ENCODE measurements at places on chromosomes 7 and 10.
A peak's percentile ranks its signal among the peaks of the same experiment; 100 is the strongest.

DNA sequence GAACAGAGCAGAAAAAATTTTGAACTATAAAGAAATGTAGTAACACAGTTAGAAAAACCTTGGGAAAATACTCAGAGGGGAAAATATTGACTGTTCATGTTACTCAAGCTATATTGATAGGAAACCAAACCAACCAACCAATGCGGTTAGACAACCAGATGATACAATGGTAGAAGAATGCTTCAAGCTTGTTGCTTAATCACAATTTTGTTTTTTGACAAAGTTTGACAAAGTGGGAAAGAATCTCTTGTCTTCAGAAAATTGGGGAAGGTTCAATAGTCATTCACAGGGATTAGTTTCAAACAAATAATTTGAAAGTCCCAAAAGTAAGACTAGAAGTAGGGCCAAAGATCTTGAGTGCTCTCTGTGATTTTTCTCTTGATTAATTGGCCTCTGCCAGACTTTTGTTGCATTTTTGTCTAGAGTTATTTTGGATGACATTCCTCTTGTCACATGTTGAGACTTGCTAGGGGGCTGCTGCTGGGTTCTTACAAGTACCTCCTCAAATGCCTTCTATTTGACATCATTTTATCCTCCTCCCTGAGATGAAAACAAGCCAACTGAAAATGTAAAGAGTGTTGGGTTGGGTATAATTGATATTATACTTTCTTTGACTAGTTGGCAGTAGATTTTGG lies 233.1 kb upstream of the PHYHIPL start:
- DNase-seq: no peak

DNA sequence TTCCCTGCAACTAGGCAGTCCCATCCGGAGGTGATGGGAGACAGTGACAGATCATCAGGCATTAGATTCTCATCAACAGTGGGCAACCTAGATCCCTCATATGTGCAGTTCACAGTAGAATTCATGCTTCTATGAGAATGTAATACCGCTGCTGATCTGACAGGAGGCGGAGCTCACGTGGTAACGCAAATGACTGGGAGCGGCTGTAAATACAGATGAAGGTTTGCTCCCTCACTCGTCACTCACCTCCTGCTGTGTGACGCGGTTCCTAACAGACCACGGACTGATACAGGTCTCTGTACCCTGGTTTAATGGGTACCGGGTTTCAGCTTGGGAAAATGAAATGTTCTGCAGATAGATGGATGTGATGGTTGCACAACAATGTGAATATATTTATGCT lies 47.8 kb upstream of the PIK3AP1 start:
- DNase-seq: no peak

DNA sequence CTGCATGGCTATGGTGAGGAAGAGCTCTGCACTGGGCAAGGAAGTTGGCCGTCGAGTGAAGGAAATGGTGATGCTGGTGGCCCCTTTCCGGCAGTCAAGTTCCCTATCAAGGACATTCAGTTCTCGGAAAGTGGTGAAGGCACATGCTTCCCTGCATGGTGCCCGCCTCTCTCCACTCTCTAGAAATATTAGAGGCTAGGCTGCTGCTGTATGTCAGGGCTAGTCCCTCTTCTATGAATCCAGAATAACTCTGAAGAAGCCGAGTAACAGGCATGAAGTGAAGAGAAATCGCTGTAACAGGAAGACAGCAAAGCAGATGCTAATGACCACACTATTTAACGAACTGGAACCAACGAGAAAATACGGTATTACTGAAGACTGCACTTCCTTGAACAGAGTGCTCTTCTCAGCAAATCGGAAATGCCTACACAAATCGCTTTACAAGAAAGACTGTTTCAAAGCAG lies 5.4 kb downstream of the IDI1 start:
- DNase-seq: peak; percentile 78

- DNase-seq: no peak
Measured at GRCh38 chr7:76409537-76409936, at the start of gene SSC4D. Gene SSC4D, minus strand, starts transcription at chr7:76409697. Its CDS starts 5,258 bp downstream, at chr7:76404439.

DNA sequence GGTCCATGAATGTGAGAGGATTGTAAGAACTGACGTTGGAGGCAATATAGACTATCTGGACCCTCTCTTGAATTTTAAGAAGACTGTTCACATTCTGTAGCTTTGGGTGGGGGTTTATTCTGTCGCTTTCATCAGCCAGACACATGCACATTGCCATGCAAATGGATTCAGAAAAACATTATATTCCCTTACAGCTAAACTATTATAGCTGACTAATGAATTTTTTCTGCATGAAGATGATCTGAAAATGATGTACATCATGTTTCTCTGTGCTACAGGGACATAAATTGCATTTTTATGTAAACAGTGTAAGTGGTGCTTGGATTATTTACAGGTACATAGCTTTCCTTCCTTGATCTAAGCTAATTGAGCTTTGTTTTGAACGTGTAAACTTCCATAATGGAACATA lies 1.5 kb downstream of the MET start:
- no peak for DNase-seq

- no peak for DNase-seq
Measured at GRCh38 chr7:15801551-15801950, 115.1 kb upstream of the MEOX2 start.

DNA sequence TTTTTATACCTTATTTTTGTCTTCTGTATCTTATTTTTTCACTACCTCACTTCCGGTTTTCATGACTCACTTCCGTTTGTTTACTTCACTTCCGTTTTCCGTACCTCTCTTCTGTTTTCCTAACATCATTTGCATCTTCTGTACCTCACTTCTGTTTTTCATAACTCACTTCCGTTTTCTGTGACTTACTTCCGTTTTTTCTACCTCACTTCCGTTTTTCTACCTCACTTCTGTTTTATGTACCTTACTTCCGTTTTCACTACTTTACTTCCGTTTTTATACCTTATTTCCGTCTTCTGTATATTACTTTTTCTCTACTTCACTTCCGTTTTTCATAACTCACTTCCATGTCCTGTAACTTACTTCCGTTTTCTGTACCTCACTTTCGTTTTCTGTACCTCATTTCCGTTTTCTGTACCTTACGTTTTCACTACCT lies 492.5 kb upstream of the AKR1E2 start:
- peak; percentile 28 for DNase-seq

- DNase-seq: no peak
Measured at GRCh38 chr10:132784866-132785722, 853 bp downstream of the NKX6-2 start.

- no peak for DNase-seq
Measured at GRCh38 chr7:138917771-138918170, 63.4 kb downstream of the KIAA1549 start.

DNA sequence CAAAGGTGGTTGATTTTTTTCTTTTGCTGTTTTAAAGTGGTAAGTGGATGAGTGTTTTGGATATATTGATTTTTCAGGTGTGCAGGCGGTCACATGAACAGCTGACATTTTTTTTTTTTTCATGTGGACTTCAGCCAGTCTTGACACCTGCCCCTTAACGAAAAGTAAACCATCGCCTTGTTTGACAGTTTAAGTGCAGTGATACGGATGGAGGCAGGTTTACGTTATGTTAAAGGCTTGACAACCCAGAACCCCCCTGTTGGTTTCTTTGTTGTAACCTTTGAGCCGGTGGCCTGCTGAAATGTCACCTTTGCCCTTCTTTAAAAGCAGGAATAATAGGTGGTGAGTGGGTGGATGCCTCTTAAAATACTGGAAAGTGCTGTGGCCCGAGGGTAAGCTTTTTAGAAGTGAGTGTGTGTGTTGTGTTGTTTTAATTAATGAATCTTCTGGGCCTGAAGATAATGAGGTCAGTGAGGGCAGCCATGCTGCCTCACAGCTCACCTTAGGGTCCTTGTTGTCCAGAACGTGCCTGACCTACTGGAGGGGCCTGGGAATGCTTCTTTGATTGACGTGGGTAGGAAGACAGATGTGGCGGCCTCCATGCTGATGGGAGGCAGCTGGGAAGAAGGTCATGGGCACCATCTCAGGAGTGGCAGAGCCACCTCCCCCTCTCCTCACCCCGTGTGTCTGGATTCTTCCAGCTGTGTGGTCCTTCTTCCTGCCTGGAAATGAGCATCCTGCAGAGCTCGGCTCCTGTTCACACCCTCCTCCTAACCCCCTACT lies 69.8 kb downstream of the TCF7L2 start:
- no peak for DNase-seq

GRCh38 chr10:117131376-117132327 lies 6.4 kb downstream of the VAX1 start:
- no peak for DNase-seq

GRCh38 chr7:17654940-17655339 lies 285.4 kb downstream of the SNX13 start:
- no peak for DNase-seq

GRCh38 chr7:13879994-13880686 lies 109.3 kb downstream of the ETV1 start:
- no peak for DNase-seq

DNA sequence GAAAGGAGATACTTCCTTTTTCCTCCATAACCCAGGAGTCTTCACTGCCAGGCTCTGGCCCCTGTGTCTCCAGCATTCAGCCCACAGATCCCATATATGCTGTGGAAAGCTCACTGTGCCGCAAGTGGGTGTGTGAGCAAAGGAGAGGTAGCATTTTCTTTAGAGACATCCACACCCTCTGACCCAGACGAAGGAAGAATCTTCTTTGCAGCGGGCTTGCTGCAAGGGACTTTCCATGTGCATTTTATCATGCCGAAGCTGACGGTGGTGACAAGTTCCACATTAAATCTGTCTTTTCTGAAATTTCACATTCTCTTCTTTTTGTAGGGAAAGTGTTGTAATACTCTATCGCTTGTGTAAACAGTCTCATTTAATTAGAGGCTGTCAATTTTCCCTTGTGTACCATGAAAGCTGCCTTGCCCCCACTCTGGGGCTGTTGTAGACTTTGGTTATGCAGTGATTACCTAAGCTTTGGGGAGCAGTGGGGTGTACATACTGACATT lies 409.5 kb downstream of the SUGCT start:
- DNase-seq: no peak

DNA sequence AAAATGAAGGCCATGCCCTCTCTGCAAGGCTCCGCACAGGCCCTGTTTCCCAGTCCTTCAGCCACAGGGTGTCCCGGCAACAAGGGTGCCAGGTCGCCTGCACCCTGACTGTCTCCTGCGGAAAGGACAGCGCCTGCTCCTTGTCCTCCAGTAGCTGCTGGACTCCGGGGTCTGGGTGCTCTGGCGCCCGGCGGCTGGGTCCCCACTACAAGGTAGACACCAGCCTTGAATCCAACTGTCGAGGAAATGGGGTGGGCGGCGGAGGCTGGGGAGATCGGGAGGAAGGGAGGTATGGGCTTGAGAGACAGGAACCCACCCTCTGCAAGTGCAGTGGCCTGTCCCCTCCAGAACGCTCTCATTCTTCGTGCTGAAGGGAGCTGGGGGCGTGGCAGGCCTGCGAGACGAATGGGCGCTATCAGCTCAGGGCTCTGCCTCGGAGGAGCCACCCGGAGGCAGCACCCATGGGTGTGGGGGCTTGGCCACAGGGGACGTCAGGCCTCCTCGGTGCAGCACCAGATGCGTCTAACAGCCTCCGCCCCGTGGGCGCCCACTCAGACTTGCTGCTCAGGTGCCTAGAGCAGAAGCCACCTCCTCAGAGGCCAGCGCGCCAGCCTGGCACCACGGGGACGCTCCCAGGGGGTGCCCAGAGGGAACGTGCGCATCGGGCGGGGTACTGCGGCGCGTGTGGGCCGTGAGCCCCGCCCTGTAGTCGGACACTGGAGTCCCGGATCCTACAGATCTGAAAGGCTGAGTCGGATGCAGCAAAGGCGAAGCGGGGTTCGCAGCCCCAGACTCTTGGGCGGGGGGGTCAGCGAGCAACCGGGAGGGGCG lies 15.6 kb downstream of the ADAM8 start:
- DNase-seq: peak; percentile 70

DNA sequence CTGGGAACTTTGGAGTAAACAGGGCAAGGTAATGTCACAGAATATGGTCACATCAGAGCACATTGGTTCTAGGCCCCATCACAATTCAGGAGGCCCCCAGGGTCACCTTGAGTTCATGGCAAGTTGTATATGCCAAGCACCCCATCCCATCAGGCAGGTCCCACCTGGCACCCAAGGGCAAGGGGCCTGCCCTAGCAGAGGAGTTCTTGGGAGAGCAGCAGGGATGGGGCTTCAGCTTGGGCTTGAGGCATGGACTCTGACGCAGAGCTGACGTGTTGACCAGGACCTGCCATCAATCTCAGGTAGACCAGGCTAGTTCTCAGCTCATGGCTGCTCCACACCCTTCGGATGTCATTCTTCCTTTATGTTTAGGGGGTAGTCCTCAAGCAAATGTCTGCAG lies 20.9 kb downstream of the PLAC9 start:
- DNase-seq: no peak

GRCh38 chr10:102791754-102792395 lies 45.3 kb downstream of the CYP17A1 start:
- DNase-seq: no peak

- DNase-seq: no peak
Measured at GRCh38 chr7:153496257-153496656, 555.9 kb upstream of the DPP6 start.

DNA sequence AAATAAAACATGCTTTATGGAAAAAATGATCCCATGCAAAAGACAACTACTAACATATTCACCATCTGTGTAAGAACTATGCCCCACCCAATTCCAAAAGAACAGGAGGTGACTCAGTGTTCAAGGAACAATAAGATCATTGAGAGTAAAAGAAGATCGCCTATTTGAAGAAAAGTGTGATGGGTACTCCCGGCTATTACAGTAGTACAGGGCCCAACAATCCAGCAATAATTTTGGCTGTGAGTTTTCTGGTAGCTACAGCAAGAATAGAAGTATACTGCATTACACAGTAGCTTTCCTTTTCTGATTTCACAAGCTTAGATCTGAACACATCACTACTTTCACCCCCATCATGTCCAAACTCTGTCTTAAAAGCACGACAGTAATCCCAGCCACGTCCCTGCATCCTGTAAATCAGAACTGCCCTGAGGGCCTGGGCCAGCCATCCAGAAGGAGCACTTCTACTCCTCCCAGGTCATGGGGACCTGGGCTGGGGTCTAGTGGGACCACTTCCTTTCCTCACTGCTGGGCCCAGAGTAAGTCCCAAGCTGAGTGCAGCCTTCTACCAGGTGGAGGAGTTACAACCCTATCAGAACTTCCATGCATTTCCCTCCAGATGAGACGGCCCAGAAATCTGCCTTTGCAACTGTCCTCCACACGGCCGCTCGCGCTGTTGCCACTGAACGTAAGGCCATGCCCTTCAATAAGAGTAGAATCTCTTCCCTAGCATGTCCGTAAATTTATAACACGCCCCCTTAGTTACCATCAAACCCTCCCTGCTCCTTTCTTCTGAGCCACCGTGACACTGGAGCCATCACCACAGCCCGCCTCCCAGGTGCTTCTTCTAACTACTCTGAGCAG lies 7.9 kb downstream of the ESYT2 start:
- DNase-seq: no peak

- no peak for DNase-seq
Measured at GRCh38 chr10:60189861-60190475, 199.7 kb downstream of the ANK3 start.

DNA sequence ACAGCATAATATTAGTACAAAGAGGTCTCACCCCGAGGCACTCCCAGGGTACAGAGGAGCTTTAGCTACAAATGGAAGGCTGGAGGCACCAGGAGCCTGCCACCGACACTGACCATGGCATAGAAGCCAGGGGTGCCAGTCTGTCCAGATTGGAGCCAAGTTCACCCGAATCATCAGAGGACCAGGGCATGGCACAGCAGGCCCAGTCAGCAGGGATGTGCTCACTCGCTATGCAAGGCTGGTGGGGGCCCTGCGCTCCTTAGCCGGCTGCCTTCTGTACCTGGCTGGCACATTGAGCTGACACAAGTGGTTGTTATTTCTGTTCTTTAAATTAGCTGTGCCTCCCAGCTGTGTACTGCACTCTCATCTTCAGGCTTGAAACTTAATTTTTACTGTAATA lies 149.3 kb downstream of the TCERG1L start:
- no peak for DNase-seq

- DNase-seq: no peak
Measured at GRCh38 chr7:46450886-46451285, 529.8 kb upstream of the IGFBP3 start.

Measured in CD4-positive, alpha-beta T cell treated with Interferon alpha-2 for 1 hour (primary cell).